ENCODE measurements at places on chromosomes 12 and 14.

DNA sequence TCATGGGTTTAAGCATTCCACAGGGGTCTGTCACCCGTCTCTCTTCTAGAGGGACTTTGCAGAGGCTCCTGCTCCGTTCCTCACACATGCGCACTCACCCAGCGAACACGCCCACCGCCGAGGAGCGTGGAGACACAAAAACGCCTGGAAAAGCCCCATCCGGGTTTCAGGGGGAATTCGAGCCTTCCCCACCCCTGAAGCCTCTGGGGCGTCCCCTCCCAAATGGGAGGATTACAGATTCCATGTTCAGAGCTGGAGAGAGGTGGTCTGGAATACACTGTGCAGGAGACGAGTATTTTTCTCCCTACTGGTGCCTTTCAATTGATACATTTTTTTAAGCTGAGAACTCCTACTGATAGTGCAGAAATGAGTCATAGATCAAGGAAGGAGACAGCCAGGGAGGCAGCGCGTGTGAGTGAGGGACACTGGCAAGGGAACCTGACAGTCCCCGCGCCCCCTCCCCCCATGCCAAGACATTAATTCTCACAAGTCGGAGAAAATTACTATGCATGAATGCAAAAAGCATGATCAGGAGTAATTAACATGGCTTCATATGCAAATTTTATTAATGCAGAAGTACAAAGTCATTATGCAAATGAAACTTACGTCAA is 36.9 kb downstream of the BCL11B start:
- peak; percentile 89 for DNase-seq

DNA sequence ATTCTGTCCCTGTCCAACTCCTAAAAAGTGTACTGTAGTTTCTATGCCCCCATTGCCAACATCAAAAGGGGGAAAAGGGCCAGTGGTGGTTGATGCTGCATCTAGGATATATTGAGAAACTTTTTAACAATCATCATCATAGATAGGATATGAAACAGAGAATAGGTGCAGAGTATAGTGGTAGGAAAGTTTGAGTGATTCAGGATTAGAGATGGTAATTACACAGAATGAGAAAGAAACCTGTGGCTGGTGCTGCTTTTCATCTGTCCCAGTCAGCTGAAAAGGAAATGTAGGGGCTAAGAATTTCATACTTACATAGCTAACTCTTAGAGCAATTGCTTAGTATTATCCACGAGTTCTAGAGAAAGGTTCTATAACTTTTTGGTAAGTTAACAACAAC is 67.6 kb downstream of the GTF2A1 start:
- no peak for DNase-seq

- no peak for DNase-seq
Measured at GRCh38 chr12:22617630-22618029, 7.3 kb upstream of the ETNK1 start.

GRCh38 chr12:124898200-124898922 is 16.1 kb downstream of the UBC start:
- peak; percentile 71 for DNase-seq

DNA sequence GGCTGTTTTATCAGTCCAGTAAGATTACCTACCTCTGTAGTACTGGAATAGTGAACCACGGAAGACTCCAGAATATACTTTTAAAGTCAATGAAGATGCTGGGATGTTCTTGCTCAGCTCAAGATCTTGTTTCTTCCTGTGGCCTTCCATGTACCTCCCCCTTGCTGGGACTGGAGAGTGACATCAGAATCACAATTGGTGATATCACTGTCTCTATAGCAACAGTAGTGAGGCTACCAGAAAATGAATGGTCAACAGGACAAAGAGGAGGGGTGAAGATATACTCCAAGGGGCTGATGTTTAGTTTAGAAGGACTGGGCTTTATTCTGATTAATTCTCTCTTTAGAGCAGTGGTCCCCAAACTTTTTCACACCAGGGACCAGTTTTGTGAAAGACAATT is 3.8 kb downstream of the AKAP3 start:
- DNase-seq, result no peak

DNA sequence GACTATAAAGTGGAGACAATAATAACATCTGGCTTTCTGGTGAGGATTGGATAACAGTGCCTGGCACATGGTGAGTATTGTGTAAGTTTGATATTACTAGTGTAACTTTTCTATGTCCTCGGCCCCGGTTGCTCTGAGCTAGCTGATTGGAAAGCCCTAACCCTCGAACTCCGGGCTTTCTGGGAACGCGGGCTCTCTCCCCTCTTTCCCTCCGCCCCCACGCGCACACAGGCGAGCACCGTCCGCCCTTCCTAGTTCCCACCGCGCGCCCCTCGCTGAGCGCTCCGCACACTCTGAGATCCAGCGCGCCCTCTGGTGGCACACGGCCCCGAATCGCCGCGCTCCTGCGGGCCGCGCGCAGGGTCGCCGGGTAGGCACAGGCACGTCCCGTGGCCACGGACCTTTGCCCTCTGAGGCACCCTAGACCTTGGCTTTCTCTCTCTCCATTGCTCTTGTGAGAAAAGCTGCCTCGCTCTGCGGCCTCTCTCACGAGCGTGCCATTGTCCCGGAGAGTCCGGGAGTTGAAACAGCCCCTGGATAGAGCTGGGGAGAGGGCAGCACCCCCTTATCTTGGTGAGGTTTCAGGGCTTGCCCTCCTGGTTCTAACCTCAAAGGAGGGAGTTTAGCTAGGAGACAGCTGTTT is 23.2 kb upstream of the ESRRB start:
- peak; percentile 44 for DNase-seq

GRCh38 chr14:57462551-57462950 is 31.1 kb downstream of the CCDC198 start:
- no peak for DNase-seq

- no peak for DNase-seq
Measured at GRCh38 chr12:78853231-78853630, 11.3 kb upstream of the SYT1 start.

- DNase-seq, result no peak
Measured at GRCh38 chr12:80406253-80406652, 37.8 kb upstream of the PTPRQ start.

GRCh38 chr14:25041898-25042297 is 8.0 kb downstream of the STXBP6 start:
- no peak for DNase-seq

DNA sequence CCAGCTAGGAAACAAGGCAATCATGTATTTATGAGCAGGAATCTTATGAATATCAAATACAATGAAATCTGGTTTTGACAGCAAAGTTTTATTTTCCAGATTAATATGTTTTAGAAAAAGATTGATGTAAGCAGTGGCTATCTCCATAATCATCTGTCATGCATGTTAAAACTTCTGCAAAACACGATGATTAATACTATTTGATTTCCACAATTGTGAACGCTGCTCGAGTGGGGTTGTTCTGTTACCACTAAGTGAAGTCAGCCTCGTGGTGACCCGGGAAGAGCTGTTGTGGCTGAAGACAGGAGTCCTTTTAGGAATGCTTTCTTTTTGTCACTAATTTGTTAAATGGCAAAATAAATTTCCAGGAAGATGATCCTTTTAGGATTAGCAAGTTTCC is 9.4 kb downstream of the CFAP251 start:
- no peak for DNase-seq

- DNase-seq, result peak; percentile 66
Measured at GRCh38 chr12:116910645-116911451, at the start of gene FBXW8. TSS of gene FBXW8 (plus strand) at chr12:116910950. CDS start at chr12:116911038, 88 bp downstream.

GRCh38 chr12:8032242-8033152 is at the start of gene FOXJ2:
TSS of gene FOXJ2 (plus strand) at chr12:8032716. CDS start at chr12:8039833, 7,117 bp downstream.
- DNase-seq, result peak; percentile 79

DNA sequence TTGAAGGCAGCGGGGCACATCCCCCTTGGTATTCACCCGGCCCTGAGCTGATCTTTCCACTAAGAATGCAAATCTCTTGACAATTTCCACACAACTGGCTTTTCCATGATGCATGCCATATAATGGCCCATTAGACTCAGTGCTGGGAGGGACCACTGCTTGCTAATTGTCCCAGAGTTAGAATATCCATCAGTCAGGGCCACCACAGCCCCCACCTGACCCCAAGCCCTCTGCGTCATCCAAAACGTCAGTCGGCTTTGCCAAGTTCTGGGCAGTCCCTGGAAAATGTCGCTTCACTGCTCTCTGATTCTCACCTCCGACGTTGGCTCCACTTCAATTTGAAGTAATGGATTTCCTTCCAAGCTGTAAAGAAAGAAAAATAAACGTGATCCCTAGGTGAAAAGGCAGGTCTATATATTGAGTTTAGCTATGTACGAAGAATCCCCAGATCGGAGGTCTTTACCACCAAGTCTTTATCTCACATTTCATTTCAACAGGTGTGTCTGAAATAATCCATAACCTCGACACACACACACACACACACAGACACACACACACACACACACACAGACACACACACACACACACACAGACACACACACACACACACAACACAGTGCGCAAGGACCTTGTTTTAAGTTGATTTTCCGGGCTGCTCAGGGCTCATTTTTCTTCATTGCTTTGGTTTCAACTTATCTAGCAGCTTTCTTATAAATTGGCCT is 165.5 kb upstream of the NOS1 start:
- DNase-seq, result no peak

- DNase-seq, result no peak
Measured at GRCh38 chr12:29559198-29559597, 61.7 kb upstream of the OVCH1 start.

DNA sequence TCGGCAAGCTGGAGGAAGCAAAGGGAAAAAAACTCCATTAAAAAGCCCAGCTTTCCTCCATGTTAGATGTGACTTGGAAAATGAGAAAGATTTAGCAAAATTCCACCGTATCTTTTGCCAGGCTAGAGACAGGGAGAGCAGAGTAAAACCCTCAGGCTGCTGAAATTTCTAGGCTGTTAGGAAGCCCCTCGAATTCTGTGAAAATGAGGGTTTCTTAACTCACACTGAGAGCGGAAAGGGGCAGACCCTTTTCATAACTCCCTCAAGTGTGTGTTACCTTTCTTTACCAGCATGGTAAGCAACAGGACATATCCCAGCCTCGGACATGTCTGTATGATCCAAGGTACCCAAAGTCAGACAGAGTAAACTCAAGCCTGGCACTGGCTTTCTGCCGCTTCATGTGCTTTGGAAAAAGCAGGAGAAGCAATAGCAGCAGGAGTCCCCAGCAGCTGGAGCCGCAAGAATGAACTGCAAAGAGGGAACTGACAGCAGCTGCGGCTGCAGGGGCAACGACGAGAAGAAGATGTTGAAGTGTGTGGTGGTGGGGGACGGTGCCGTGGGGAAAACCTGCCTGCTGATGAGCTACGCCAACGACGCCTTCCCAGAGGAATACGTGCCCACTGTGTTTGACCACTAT is at the start of gene RHOJ:
RHOJ (plus strand) TSS at position 37 of the 637 bp plus-strand sequence; CDS start at position 464, 427 bp downstream.
- no peak for DNase-seq

DNA sequence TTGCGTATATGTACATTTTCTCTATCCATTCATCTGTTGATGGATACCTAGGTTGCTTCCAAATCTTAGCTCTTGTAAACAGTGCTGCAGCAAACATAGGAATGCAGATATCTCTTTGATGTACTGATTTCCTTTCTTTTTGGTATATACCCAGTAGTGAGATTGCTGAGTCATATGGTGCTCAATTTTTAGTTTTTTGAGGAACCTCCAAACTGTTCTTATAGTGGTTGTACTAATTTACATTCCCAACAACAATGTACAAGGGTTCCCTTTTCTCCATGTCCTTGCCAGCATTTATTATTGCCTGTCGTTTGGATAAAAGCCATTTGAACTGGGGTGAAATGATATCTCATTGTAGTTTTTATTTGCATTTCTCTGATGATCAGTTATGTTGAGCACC is 44.3 kb downstream of the PELI2 start:
- DNase-seq, result no peak

DNA sequence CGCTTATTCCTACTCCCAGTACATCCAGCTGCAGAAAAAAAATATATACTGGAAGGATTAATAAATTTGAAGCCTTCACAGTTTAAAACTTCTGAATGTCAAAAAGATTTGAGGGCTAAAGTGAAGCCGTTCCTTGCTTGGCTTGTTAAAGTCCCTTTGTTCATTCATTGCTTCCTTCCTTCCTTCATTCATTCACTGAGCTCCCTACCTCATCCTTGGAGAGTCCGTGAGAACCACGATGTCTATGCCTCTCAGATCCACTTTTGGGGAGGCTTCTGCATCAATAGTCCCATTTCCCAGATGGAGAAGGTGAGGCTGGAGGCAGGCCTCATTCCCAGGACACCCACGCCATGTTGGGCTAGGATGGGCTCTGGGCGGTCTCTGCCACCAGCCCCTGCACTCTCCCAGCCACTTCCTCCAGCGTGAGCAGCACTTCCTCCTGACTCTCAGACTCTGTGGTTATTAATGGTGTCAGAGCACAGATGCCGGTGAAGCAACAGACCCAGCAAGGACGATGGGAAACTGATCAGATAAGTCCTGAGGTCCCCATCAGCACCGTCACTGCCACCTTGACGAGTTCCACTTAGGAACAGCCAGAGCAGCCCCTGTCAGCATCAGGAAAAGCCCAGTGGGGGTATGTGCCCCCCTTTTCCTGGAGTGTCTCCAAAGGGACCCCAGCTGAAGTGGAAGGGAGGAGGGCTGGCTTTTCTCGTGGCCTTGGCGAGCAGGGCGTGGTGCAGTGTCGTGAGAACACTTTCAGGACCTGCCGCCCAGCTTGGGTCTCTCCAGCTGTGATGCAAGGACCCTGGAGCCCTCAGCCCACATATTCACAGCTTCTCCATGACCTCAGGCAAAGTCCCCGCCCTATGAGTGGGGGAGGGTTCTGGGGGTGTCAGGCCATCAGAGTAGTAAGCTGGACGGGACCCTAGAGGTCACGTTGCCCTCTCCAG is 21.2 kb downstream of the ASB2 start:
- DNase-seq, result peak; percentile 52

- no peak for DNase-seq
Measured at GRCh38 chr12:49578471-49579112, 10.7 kb upstream of the MCRS1 start.

DNA sequence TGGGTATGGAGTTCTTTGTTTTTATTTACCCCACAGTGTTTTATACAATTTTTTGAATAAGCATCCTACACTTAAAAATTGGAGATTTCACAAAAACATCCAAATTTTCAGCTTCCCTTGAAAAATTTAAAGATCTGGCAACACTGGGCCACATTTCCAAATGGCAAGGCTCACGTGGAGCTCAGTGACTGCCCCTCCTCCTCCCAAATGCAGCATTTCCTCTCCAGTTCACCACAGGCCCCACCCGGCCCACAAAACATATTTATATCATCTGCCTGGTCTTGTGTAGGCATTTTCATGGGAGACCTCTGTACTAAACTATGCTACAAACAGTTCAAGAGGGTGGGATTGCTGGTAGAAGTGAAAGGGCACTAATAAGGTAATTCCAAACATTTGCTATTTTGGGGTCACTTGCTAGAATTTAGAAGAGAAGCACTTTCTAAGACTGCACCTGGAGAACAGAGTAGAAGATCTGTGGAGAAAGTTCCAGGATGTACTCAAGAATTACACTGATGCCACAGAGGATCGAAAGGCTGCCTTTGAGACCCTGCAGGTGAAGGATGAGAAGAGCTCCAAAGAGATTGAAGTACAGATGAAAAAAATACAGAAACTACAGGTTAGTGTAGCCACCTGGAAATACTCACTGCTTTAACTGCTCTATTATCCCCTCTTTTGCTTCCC is 7.3 kb downstream of the FKBP11 start:
- DNase-seq, result peak; percentile 39

Data from stimulated activated CD4-positive, alpha-beta T cell treated with anti-CD3 and anti-CD28 coated beads, Interleukin-4, amount 100 ng/mL, for 24 hours (primary cell).